H4 (cell line): ENCODE measurements at places on chromosomes 1 and 21. TPM values are rescaled to one million over a fixed set of nuclear protein-coding genes. Genes with fewer than 3 reads are reported as not detected.

IFT25 gene
- total RNA-seq: 71.9 and 86.5 TPM in 2 replicates

ADAMTSL4 gene
- total RNA-seq: 0.80 and 1.1 TPM in 2 replicates

GSTM2 gene
- total RNA-seq: 1.6 and 4.6 TPM in 2 replicates

TTC3 gene
- total RNA-seq: 67.4 and 71.9 TPM in 2 replicates

XCL2 gene
- not detected in 2 replicates for total RNA-seq

TARS2 gene
- 8.4 and 12.8 TPM in 2 replicates for total RNA-seq

TNNI3K gene
- total RNA-seq: not detected in 2 replicates

ERG gene
- 0.15 and 0.25 TPM in 2 replicates for total RNA-seq

COL11A1 gene
- 0.47 and 12.0 TPM in 2 replicates for total RNA-seq

RPE65 gene
- 0.43 and 1.1 TPM in 2 replicates for total RNA-seq

FRRS1 gene
- total RNA-seq: 13.1 and 18.6 TPM in 2 replicates

OPTC gene
- total RNA-seq: not detected in 2 replicates

NTMT2 gene
- not detected in 2 replicates for total RNA-seq
